ENCODE measurements at places on chromosomes 2 and 18.

- no peak for DNase-seq
These were observed 318 bp downstream of the TYW5 start for GRCh38 chr2:199955007-199955338.

GRCh38 chr18:59743566-59743965 is 46.3 kb upstream of the CCBE1 start:
- DNase-seq, result peak; percentile 68

DNA sequence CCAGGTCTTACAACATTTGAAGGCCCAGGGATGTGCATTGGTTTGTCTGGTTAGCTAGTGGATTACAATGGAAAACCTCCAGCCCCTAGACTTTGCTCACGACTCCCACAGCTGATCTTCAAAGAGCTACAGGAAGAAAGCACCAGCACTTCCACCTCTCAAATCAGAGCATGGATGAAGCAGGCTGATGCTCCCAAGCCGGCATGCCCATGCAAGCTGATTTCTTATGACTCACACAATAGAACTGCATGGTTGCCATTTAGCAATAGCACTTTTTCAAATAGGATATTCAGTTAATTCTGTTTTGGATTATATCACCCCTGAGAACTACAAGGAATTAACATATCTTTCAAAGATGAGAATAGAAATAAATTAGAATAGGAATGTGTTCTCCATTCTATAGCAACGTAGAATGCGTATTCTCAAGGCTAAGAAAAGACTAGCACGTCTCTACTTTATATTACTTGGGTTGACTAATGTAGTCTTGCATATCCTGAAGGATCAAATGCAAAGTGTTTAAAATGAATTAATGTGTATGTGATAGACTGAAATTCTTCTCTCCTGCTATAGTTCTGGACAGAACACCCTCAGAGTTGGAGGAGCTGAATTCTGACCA is 292.4 kb downstream of the TRIB2 start:
- DNase-seq, result peak; percentile 26

DNA sequence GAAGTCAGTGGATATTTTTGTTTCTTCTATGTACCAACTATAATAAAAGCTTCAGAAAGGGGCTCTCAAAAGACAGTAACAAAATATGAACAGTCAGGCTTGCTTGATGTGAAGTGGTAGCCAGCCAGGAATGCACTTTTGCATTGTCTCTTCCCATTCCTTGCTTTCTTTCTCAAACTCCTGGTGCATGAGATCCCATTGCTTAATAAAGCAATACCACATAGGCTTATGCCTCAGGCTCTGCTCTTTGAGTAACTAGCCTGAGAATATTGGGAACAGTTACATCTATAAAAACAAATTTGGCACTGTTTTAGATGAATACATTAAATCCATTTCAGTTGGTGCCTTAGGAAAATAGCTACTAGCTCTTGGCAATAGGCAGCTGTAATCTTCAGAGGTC is 62.6 kb upstream of the ST6GAL2 start:
- DNase-seq, result no peak

All from LHCN-M2 (cell line).